ENCODE measurements at places on chromosomes 6 and 20.

DNA sequence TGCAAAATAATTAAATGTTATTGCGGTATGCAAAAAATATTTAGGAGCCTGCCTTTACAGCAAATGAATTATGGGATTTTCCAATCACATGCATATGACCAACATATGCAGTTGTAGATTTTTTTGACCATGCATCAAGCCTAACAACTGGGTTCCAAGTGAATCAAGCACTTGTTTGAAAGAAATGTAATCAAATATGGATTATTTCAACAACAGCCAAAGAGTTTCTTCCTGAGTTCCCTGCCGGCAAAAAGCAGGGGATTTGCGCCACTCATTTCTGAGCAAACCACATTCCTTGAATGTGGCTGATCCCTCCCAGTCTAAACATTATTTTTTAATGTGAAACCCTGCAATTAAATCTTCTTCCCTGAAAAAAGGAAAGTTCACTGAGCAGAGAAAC, 100.1 kb upstream of the ADTRP start:
- DNase-seq, result no peak

GRCh38 chr6:82249381-82250253, 2.1 kb upstream of the IBTK start:
- DNase-seq, result no peak

GRCh38 chr6:71419217-71420094, 130.8 kb downstream of the OGFRL1 start:
- no peak for DNase-seq

DNA sequence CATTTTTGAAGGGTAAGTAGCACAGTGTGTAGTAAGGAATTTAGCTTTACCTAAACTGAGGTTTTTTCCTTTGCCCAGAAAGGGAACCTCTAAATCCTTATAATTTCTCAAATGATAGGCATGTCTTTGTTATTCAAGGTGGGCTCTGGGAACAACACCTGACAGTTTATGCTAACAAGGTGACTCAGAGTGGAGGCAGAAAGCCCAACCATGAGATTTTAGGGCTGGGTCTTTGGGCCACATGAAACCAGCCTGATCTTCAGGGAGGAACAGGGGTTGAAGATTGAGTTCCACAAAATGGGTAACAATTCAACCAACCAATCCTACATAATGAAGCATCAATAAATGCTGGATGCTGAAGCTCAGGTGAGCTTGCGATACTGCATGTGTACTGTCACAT, 46.6 kb downstream of the PRSS35 start:
- no peak for DNase-seq

- no peak for DNase-seq
Observed at GRCh38 chr6:89475101-89475500, 42.1 kb downstream of the ANKRD6 start.

DNA sequence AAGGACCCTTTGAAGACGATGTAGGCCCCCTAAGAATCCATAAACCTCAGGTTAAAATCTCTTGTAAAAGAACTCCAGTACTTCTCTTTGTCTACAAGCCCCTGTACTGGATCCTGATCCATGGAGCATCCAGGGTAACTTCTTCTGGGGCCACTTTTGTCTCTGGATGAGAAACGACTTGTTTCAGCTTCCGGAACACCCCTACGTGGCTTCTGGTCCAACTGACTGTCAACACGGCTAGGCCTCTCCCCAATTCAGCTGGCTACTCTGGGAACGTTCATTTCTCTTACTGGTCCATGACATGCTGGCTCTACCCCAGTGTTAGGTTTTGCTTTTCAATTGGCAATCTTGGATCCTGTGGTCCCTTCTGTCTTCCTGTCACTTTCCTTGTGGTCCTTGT, 198.0 kb downstream of the BACH2 start:
- no peak for DNase-seq

GRCh38 chr6:11667876-11668275, 110.7 kb downstream of the ADTRP start:
- no peak for DNase-seq

DNA sequence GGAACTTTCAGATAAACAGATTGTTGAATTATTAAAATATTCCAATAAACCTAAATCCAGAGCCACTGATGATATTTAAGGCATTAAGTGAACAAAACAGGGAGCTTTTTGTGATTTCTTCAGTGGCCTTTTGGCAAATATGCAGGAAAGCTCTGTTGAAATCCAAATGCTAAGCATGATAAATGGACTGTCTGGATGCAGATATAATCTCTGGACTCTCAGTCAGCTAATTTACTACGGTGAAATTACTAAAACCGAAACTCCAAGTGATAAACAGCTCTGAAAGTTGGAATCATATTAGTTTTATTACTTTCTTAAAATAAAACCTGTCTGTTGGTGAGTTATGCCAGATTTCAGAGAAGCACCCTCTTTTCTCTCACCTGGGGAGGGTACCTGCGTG, 120.3 kb downstream of the IMPG1 start:
- no peak for DNase-seq

- DNase-seq, result no peak
Observed at GRCh38 chr6:424741-425417, 33.3 kb downstream of the IRF4 start.

DNA sequence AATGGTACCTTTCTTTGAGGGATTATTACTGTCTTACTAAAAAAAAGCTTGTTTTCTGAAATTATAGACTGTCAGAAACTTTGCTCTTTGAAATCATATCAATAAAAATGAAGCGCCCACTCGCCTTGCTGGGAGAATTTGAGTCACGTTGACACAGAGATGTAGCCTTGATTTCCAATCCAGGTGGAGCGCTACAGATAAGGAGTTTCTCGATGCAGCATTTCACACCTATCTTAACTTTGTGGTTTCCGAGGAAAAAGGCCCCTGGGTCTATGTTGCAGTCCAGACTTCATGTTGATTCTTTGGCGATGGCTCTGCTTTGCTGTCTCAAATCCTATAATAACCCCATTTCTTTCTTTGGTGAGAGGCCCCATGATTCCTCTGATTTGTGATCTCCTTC, 158.1 kb upstream of the ARG1 start:
- no peak for DNase-seq

GRCh38 chr6:158718461-158719046, 68.7 kb downstream of the SYTL3 start:
- DNase-seq, result no peak

DNA sequence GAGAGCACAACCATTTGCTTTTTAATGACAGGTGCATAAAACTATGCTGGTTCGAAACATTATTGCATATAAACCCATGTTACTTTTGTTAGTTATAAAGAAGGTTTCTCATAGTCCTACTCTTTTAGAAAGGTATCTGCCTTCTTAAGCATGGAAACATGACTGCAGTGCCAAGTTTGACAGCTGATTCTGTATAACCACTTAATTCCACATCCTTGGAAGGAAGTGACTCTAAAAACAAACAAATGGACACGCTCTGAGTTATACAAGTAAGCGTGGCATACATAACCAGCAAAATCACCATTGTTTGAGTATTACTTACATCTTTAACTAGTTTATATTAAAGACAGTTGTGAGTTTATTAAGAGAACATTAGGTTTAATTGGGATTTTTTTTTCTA, 125.0 kb upstream of the HDGFL1 start:
- DNase-seq, result no peak

DNA sequence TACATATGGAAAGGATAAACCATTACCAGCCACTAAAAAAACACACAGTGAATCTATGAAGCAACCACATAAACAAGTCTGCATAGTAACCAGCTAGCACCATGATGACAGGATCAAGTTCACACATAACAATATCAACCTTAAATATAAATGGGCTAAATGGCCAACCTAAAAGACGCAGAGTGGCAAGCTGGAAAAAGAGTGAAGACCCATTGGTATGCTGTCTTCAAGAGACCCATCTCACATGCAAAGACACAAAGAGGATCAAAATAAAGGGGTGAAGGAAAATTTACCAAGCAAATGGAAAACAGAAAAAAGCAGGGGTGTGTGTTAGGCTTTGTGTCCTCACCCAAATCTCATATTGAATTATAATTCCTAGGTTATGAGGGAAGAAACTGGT, 909.2 kb downstream of the EPHA7 start:
- no peak for DNase-seq

DNA sequence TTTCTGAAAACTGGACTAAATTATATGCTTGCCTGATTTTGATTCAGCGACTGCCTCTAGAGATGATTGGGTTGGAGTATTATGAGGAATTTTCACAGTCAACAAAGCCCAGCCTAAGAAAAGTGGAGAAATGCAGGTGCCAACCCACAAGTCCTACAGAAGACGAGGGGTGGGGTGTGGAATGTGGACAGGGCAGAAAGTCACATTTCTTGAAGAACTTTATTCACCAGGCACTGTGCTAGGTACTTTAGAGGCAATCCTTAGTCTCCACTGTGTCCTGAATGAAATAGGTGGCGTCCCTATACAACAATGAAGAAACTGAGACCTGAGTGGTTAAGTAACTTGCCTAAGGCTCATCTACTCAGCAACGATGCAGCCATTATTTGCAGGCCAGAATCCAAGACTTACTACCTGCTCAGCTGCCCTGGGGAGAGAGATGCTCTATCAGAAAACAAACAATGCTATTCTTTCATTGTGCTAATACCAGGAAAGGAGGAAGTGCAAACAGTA, 106.3 kb downstream of the RNF144B start:
- DNase-seq, result no peak

GRCh38 chr6:119205911-119206618, 127.6 kb upstream of the FAM184A start:
- no peak for DNase-seq

DNA sequence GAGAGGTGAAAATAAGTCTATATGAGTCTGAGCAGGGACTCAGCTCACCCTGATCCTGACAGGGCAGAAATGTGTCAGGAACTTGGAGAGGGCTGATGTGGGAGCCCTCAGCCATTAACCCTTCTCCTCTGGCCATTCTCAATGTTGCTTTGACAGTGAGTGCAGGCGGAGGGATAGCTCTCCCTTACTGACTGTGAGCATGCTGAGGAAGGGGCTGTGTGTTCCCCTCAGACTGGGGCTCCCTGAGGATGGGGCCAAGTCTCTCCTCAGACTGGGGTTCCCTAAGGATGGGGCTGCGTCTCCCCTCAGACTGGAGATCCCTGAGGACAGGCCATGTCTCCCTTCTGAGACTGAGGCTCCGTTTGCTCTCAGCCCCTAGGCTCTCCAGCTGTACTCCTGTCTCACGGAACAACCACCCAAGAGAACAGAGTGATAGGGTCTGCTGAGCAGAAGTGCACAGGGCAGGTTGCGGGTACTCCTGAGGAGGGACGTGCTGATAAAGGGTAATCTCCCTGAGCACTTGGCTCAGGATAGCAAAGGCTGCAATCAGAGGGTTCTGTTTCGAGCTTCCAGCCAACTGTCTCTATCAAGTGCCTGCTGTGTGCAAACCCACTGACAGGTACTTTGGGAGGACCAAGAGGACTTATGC, 141.0 kb downstream of the MRPL14 start:
- no peak for DNase-seq

DNA sequence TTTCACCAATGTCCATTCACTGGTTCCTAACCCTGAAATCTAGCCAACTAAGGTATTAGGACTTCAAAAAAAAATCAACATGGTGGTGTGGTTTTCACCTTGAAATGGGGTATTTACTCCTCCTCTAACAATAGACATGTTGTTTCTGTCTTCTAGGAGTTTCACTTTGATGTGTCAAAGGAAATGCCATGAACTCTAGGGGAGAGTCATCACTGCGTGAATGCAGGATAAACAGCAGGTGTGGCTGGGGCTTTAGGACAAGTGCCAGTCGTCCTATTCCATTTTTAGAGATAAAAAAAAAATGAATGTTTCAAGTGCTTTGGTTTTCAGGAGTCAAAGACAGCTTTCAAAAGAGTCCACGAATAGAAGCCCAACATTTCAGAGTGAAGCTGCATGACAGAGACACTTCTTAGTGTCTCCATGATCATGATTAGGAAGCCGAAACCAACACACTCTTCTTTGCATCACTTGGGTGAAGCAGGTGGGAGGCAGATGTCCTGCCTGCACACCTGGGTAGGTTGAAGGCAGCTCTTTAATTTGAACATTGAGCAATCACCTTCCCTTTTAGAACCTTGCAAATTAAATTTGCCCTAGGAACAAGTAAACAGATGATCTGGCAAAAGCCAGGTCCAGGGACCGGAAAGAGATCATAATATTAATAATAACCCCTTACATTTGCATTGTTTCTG, 328.5 kb upstream of the PRDM1 start:
- no peak for DNase-seq

DNA sequence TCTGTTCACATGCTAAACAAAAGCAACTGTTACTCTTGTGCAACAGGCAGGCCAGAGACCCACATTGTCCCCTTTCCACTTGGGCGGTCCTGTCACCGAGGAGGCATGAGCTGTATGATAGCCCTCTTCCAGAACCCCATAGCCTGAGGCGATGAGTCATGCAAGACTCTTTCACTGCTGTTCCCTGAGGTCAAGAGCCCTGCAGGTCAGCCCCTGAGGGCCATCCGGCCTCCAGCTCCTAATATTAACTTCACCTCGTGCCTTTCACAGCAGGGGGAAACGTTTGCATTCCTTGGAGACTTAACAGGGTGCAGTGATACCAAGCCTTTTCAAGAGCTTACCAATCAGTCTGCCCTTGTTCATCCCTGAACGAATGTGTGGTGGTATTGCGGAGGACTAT, 253.3 kb upstream of the ECI2 start:
- no peak for DNase-seq

DNA sequence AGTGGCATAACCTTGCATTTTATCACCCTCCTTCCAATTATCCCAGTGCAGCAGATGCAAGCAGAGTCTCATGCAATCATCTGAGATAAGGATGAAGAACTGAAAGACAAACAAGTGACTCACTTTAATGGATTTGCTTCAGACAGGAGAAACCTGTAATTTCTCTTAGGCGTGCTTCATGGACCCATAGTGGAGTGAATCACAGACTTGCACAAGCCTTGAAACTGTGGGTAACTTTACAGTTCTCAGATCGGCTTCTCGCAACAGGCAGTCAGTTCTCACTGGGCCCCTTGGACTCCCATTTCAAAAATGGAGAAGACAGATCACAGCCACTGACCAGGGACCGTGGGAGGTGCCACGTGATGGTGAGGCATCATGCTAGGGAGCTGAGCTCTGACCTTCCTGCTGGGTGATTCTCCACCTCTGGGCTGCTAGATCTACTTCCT, at the start of gene ADGRF4:
Gene ADGRF4 (plus strand): TSS at position 239 of the 446 bp plus-strand sequence. CDS start 8,666 bp downstream, outside the sequence.
- no peak for DNase-seq

- DNase-seq, result no peak
Observed at GRCh38 chr20:58712151-58712791, 19.7 kb downstream of the NPEPL1 start.

DNA sequence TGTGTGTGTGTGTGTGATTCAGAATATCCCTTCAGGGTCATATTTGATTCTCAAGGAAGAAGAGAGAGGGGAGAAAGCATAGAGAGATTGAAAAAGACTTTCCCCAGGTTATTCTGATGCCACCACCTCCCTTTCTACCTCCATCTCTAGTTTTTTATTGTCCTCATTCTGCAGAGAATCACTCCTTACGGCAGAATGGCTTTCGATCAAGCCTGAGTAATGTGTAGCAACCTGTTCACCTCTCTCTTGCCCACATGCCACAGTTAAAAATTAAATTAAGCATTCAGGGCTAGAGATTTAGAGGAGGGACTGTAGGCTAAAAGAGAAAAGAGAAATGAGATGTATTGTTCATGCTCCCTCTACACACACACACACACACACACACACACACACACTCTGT, 18.1 kb downstream of the KLHL32 start:
- no peak for DNase-seq

All from C1 segment of cervical spinal cord (tissue), 14 donors.